ENCODE measurements at places on chromosomes 5 and 9.

DNA sequence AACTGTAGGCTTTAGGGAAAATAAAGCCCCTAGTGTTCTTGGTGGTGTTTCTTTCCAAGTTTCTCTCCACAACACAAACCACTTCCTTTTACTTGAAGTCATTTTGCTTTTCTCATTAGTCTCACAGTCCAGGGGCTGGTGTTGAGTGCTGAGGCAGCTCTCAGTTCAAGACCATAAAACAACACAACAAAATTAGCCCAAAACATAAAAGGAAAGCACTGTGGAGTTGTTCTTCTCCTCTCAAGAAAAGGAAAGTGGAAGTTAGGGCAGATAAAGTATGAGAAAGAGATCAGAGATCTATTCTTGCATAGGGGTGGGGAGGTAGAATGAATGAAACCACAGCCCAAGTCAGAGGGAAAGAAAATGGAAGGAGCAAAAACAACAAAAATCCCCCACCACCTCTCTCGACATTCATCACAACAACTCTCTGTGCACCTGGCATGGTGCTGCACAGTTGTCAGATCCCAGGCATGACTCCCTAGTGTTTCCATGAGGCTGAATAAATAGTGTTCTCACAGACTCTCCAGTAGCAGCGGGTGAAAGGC lies 569.9 kb downstream of the RAB3C start:
- no peak for DNase-seq

DNA sequence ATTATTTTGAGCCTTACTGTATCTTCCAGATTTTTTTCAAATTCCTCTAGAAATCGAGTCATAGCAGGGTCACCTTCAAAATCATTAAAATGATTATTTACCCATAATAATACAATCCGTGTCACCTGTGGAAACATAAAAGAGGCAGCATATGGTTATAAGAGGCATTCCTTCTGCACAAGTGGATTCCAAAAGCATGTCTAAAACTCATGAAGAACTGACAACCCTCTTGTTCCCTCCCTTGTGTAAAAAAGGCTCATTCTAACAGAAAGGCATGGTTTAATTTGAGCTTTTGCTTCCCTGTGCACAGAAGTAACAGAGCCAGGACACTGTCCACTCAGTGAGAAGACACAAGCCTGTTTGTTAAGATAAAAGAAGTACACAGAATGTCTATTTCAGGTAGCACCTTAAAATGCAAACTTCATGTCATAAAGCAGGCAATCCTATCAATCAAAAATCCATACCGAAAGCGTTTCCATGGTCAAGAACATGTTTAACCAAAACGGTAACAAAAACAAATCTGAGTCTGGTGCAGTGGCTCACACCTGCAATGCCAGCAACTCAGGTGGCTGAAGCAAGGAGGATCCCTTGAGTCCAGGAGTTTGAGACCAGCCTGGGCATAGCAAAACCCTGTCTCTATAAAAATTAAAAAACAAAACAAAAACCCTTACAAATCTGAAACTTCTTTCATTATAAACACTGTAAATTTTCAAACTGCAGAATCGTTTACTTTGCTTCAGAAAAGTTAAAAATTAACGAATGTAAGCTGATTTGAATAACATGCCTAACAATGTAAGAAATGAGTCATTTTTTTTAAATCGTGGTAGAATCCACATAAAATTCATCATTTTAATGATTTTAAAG lies 139.3 kb downstream of the RAPGEF6 start:
- DNase-seq: no peak

- DNase-seq: no peak
These were observed 17.7 kb upstream of the BTF3 start for GRCh38 chr5:73480500-73480899.

DNA sequence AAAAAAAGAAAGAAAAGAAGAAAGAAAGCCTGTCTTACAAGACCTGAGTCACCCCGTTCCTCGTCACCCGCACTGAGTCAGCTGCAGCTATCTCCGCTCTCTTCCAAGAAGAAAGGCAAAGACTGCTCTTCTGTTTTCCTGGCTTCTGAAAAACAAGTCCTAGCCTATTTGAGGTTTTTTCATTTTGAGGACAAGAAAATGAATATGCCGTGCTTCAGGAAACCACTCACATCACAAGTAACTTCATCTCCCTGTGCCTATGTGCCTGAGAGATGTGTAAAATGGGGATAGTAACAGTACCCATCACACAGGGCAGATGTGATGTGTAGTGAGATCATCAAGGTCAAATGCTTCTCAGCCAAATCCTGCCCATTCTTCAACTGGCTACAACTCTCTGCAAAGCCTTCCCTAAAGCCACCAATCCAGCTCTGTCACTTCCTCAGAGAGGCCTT lies 78.4 kb downstream of the GLDC start:
- no peak for DNase-seq

DNA sequence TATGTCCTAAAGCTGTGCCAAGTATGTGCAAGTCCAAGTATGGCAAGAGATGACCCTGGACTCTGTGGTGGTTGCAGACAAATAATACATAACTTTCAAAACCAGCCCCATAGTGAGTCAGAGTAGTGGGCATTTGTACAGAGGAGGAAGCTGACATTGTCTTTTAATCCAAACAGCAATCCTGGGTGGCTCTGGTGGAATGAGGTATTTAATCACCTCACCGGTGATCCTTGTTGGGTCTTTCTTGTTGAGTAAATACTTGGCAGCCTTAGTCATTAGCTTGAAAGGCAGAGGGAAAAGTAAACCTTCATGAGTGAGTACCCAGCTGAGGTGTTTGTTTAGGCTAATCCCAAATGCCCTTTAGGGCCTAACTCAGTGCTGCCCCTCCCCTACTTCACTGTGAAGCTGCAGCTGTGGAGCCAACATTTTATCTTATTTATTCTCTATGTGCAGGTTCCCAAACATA lies 148.7 kb upstream of the SLC12A2 start:
- DNase-seq: no peak

All from effector CD4-positive, alpha-beta T cell (primary cell).